ENCODE measurements at places on chromosomes 1 and 21. TPM values are rescaled to one million over a fixed set of nuclear protein-coding genes. Genes with fewer than 3 reads are reported as not detected.

TLCD4 gene
- polyA plus RNA-seq: 1.5 TPM

- no peak overlapping the region for H3K27ac ChIP-seq
- peaks cover 4% of the 10 kb centered on the region for H3K4me1 ChIP-seq
- no peaks in the 10 kb centered on the region for H3K27me3 ChIP-seq
- no peak for DNase-seq
- H3K4me3 ChIP-seq: no peak overlapping the region
- H3K36me3 ChIP-seq: peaks cover 34% of the 10 kb centered on the region
Observed at GRCh38 chr1:36093226-36093625, 4.5 kb downstream of the ADPRS start.

DNA sequence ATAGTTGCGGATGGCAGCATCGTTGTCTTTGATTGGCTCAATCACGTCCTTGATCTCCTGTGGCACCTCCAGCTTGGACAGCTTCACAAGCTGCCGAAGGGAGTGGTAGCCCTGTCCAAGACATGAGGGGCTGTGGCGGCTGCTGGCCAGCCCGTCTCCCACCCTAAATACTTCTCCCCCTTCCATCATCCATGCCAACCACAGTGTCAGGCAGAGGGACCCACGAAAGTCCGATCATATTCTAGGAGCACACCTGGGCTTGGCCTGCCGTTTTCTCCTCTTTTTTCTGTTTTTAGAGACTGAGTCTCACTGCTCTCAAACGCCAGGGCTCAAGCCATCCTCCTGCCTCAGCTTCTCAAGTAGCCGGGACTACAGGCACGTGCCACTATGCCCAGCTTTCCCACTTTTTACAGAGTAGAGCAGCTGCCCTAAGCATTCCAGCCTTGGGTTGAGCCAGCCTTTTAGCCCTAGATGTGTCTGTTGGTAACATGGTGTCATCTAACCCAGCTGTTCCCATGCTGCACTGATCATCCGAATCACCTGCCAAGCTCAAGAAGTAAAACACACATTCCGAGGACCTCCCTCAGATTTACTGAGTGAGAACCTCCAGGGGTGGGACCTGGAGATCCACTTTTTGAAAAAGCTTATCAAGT, 10.4 kb downstream of the MTHFR start:
- no peak overlapping the region for H3K4me3 ChIP-seq
- DNase-seq: no peak
- no peaks in the 10 kb centered on the region for H3K4me1 ChIP-seq
- H3K27ac ChIP-seq: peak overlapping the region; percentile 70

DNA sequence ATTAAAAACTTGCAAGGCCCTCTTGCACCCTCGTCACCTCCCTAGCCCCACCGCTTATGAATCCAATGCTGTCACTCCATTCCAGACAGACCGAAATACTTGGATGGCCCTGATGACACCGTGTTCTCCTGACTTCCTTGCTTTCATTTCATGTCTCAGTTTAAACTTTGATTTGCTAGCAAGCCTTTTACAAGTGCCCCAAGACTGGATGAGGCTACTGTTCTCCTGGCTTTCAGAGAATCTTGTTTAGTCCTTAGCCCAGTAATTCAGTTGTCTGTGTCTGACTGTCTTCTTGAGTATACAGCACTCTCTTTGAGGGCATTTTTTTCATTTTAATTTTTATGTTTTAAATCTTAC, 824 bp upstream of the IFI44L start:
- H3K27ac ChIP-seq: peak overlapping the region; percentile 66
- no peaks in the 10 kb centered on the region for H3K36me3 ChIP-seq
- no peak overlapping the region for H3K4me3 ChIP-seq
- no peaks in the 10 kb centered on the region for H3K27me3 ChIP-seq

LRRC38 gene
- 0.07 TPM for polyA plus RNA-seq

EPHB2 gene
- polyA plus RNA-seq: 1.2 TPM

SPATA46 gene
- not detected for polyA plus RNA-seq

GRCh38 chr1:166174108-166174507, 7.3 kb upstream of the FAM78B start:
- no peak overlapping the region for H3K4me3 ChIP-seq
- no peaks in the 10 kb centered on the region for H3K4me1 ChIP-seq
- peaks cover 2% of the 10 kb centered on the region for H3K27me3 ChIP-seq
- peak; percentile 21 for DNase-seq
- H3K27ac ChIP-seq: no peak overlapping the region

DNA sequence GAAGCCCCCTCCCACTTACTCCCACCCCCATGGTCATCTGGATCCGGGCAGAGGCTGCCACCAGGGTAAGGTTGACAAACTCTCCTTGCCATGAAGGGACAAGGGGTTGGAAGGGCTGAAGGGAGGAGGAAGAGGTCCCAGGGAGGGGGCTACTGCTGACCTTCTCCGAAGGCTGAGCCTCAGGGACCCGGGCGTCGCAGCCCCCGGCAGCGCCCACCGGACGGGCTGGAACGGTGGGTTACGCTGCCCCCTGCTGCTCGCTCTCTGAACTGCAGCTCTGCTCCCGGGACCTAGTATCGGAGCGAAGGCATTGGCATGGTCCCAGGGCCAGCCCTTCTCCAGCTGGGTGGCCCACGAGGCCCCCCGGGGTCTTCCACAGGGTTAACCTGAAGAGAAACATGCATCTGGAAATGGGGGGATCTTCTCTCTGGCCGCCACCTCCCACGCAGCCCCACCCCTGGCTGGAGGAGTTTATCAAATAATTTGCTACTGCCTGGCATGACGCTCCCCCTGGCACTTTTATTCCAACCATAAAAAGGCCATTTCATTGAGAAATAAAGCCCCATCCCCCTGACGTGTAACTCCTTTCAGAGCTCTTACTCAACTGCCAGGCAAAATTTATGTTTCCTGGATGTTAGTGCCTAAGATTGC, 70.4 kb upstream of the TARDBP start:
- H3K27me3 ChIP-seq: no peaks in the 10 kb centered on the region
- H3K4me3 ChIP-seq: no peak overlapping the region
- H3K36me3 ChIP-seq: no peaks in the 10 kb centered on the region
- H3K27ac ChIP-seq: no peak overlapping the region
- H3K4me1 ChIP-seq: peaks cover 20% of the 10 kb centered on the region

PRAMEF27 gene
- not detected for polyA plus RNA-seq

GRCh38 chr1:1606232-1606631, 6.3 kb upstream of the FNDC10 start:
- H3K36me3 ChIP-seq: no peaks in the 10 kb centered on the region
- no peaks in the 10 kb centered on the region for H3K4me1 ChIP-seq
- no peak for DNase-seq
- no peak overlapping the region for H3K27ac ChIP-seq
- H3K27me3 ChIP-seq: no peaks in the 10 kb centered on the region

CCDC24 gene
- 15.3 TPM for polyA plus RNA-seq

DNA sequence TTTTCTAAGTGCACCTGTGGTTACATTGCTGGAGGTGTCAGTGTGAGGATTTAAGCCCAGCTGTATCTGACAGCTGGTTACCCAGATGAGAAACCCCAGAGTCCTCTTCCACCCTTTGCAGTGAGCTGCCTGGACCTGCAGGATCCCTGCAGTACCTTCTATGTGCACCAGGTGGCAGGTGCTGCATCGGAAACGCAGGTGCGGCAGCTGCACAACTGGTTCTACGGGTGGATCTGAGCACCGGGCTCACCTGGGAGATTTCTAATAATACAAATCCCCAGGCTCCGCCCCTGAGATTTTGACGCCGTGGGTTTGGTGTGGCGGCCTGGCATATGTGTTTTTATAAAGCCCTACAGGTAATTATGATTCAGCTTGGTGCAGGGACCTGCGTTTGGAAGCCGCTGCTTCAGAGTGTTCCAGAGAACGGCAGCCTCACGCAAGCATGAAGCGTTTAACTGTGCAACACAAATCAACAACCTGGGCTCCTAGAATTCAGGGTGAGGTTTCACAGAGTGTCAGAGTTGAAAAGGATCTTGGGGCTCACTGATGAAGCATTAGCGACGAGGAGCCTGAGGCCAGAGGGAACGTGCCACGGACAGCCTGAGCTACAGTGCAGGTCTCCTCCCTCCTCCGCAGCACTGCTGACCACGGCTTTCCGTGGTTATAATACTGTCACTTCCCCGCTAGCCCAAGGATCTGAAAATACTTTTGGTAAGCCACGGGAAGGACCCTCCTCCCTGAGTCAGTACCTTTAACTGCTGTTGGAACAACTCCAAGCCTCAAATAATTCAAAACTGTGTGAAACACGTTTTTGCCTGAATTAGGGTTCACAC, 96.7 kb upstream of the TRABD2B start:
- H3K4me1 ChIP-seq: no peaks in the 10 kb centered on the region
- no peak overlapping the region for H3K4me3 ChIP-seq
- peaks cover 21% of the 10 kb centered on the region for H3K27me3 ChIP-seq
- no peak overlapping the region for H3K27ac ChIP-seq
- DNase-seq: peak; percentile 75

GRCh38 chr1:180236698-180237509, 6.8 kb downstream of the LHX4 start:
- no peak for DNase-seq
- H3K27me3 ChIP-seq: peaks cover 98% of the 10 kb centered on the region
- peaks cover 19% of the 10 kb centered on the region for H3K4me1 ChIP-seq
- no peaks in the 10 kb centered on the region for H3K36me3 ChIP-seq
- H3K4me3 ChIP-seq: no peak overlapping the region
- no peak overlapping the region for H3K27ac ChIP-seq

PLA2G2A gene
- polyA plus RNA-seq: 168 TPM

DNA sequence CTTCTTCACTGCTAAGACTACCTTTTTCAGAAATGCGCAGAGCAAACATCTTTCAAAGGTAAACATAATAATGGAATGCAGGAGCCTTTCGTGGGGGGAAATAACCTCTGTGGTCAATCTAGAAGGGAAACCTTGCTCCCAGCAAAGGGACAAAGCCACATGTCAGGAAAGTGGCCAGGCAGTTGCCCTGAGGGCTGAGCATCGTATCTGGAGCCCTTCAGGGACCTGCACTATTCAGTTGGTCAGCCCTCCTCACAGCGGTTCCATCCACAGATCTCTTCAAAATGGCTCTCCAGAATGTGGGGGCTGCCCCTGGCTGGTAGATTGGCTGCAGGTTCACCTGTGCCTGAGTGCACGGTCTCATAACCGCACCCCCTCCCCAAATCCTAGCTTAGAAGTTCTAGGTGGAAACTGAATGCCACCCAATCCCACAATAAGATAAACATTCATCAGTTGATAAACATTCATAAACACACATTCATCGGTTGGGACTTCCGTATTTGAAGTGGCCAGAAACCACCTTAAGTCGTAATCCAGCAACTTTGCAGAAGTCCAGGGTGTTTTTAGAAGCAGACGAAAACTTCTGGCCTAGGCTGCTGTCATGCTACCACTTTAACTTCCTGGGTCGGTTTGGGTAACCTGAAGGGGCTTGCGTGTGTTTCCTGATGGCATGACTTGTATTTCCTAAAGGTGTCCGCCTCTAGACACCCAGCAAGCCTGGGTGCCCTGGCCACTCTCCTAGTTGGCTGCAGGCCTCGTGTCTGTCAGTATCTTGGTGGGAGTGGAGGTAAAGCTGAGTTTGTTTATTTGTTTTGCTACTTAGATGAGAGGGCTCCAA, 50.5 kb downstream of the RASSF5 start:
- H3K27me3 ChIP-seq: no peaks in the 10 kb centered on the region
- H3K4me1 ChIP-seq: peaks cover 13% of the 10 kb centered on the region
- H3K27ac ChIP-seq: no peak overlapping the region
- peaks cover 2% of the 10 kb centered on the region for H3K36me3 ChIP-seq
- no peak for DNase-seq

- no peak overlapping the region for H3K4me3 ChIP-seq
- H3K36me3 ChIP-seq: no peaks in the 10 kb centered on the region
- no peaks in the 10 kb centered on the region for H3K27me3 ChIP-seq
- no peak overlapping the region for H3K27ac ChIP-seq
- peaks cover 6% of the 10 kb centered on the region for H3K4me1 ChIP-seq
- no peak for DNase-seq
Observed at GRCh38 chr1:109570414-109570813, 22.0 kb downstream of the GNAI3 start.

- H3K4me1 ChIP-seq: peaks cover 23% of the 10 kb centered on the region
- no peak for DNase-seq
- peak overlapping the region; percentile 60 for H3K27ac ChIP-seq
- H3K27me3 ChIP-seq: no peaks in the 10 kb centered on the region
- H3K4me3 ChIP-seq: no peak overlapping the region
- no peaks in the 10 kb centered on the region for H3K36me3 ChIP-seq
Observed at GRCh38 chr1:60895701-60896100, 186.7 kb upstream of the NFIA start.

GRCh38 chr1:230169454-230170152, 102.6 kb downstream of the GALNT2 start:
- no peak overlapping the region for H3K4me3 ChIP-seq
- no peaks in the 10 kb centered on the region for H3K4me1 ChIP-seq
- H3K36me3 ChIP-seq: no peaks in the 10 kb centered on the region

OR6Y1 gene
- polyA plus RNA-seq: not detected

A3GALT2 gene
- polyA plus RNA-seq: not detected

ITSN1 gene
- polyA plus RNA-seq: 12.0 TPM

DNA sequence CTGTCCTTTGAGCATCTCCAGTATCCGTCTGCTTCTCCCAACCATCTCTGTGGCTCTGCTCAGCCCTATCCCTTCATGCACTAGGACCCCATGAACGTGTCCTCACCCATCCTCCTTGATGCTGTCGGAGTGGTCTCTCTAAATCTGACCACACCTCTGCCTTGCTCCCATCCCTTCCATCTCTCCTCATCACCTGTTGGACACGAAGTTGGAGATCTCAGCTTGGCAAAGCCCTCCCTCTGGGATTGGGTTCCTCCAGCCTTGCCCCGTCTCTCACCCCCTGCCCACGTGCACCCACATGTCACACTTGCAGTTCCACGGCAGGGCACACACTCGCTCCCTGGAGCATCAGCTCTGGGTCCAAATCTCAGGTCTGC, 135.7 kb downstream of the ACTL8 start:
- DNase-seq: no peak
- peaks cover 3% of the 10 kb centered on the region for H3K4me1 ChIP-seq
- no peak overlapping the region for H3K4me3 ChIP-seq

DNA sequence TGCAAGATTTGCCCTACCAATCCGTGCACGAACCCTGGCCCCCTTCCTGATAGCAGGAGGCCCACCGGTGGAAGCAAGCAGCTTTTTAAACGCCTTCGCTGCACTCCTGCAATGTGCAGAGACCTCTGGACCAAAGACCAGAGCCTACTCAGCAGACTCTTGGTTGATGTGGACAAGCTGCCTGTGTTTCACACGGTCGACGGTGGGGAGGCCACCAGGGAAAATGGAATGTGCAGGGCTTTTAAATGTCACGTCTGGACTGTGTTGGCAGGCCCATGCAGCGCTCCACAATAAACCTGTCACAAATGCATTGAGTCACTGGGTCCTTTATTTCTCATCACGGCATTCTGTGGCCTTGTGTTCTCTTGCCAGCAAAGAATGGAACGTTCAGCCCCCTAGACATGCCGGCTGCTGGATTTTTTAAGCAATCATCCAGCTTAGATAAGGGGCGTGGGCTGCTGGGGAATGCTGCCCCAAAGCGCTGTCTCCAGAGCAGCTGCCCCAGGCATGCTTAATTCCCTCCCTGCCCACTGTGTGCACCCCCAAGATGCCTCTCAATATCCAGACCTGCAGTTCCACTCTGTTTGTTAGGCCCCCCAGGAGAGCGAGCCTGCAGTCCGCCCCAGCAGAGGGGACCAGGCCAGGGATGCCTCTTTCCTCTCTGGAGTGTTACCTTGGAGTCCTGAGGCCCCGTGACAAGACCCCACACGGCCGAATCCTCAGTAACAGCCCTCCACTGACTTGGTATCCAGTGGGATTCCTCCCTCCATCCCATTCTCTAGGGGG, 71.3 kb downstream of the ATP5PO start:
- H3K4me3 ChIP-seq: no peak overlapping the region
- DNase-seq: peak; percentile 58
- H3K27ac ChIP-seq: no peak overlapping the region

SH2D2A gene
- 3.0 TPM for polyA plus RNA-seq

- H3K36me3 ChIP-seq: no peaks in the 10 kb centered on the region
- no peaks in the 10 kb centered on the region for H3K4me1 ChIP-seq
- H3K4me3 ChIP-seq: no peak overlapping the region
Observed at GRCh38 chr1:167499664-167500101, 18.6 kb downstream of the CD247 start.

Measured in lung (tissue), 17 donors.